ENCODE measurements at places on chromosomes 13 and 19.

- no peak for DNase-seq
These were observed 12.0 kb upstream of the CEACAM21 start for GRCh38 chr19:41563854-41564514.

DNA sequence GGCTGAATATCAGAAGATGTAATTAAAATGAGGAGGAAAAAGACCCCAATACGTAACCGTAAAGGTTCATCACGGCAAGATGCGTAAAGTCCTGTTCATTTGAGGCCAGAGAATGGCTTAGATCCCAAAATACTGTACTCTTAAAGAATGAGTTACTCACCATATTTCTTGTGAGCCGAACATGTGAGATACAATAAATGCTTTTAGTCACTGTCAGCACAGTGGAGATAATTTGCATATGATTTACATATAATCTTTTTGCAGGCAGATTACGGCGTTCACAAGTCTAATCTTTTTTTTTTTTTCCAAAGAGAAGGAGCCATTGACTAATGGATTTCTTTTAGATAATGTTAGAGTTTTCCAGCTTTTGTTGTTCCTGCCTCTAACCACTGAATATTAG, 28.4 kb downstream of the AMER2 start:
- DNase-seq = no peak

DNA sequence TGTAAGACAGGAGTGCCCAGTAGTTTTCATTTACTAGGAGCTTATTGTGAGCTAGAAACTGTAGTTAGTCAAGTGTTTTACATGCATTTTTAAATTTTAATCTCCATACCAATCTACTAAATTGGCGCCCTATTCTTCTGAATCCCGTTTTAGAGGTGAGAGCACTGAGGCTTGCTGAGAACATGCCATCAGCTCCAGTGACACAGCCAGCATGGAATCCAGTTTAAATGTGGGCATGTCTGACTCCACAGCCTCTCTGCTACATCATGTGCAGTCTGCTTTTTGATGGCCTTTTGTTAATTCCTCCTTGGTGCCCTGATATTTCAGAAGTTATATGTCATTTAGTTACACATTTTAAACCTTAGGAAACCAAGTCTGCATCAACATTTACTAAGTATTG, 325.4 kb downstream of the DLEU7 start:
- no peak for DNase-seq

- DNase-seq = no peak
These were observed at the start of gene LHB for GRCh38 chr19:49017041-49017665. LHB (minus strand) TSS chr19:49017091; CDS start chr19:49017081, 10 bp downstream.

All from suppressor macrophage (primary cell).